ENCODE measurements at places on chromosomes 12 and 14.

GRCh38 chr14:50082784-50083466 is 33.4 kb downstream of the VCPKMT start:
- DNase-seq = no peak

GRCh38 chr12:124034297-124034696 is 61.3 kb downstream of the ZNF664 start:
- DNase-seq = no peak

- DNase-seq = peak; percentile 71
These were observed 40.2 kb upstream of the RIN3 start for GRCh38 chr14:92473261-92473968.

DNA sequence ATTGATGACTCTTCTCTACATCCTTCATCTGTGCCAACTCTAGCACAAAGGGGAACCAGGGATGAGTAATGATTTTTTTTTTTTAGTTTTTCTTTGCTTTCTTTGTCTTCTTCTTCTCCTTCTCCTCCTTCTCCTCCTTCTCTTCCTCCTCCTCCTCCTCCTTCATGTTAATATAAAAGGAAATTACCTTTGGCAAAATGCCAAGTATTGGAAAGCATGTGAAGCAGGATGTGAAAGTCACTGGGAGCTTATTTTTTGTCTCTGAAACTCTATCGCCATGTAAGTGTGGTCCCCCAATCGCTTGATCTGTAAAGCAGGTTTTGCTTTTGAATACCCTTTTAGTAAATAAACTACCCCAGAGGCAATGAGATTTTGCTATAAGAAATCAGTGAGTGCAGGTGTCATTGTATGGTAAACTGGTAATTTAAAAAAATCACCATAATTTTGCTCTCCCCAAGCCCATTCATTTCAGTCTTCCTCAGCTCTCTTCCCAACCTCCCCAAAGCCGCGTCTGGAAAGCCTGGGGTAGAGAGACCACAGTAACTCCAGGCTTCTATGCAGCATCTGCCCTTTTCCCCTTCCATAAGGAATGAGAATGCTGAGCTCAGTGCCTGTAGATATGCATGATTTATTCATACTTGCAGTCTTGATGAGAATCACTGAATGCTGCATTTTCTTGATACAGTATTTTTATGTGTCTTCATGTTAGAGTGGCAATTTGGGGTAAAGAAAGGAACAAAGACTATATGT is 388.7 kb downstream of the TMEM117 start:
- no peak for DNase-seq

DNA sequence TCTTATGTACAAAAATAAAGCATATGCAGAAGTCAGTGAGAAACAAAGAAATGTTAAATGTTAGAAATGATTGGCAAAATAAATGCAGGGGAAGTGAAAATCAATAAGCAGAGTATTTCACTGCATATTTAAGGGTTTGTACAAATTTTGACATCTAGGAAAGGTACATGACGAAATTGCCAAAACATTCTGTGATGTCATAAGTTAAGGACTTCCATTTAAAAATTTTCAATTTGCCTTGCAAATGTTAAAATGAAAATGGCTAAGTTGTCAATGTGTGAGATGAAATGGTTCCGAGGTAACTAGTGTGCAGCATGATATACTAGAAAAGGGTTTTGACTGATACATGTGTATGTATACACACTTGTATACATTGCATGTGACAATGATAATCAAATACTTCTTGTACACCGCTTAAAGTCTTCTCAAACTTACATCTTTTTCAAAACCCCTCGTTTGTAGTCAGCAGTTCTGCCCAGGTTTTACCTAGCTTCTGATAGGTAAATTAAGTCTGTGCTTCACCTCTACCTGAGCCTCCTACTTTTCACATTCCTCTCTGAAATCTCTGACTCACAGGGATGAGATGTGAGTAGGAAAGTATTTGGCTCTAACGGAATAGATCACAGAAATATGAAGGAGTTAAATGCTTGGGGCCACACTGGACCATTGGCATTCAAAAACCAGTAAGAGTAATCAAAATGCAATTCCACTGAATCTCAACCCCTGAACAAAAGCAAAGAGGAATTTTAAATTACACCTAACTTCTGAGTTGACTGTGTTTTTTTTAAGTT is 442.4 kb upstream of the FOXG1 start:
- no peak for DNase-seq

Measured in aorta (tissue), 5 donors.